ENCODE measurements at places on chromosomes 12 and 14.

DNA sequence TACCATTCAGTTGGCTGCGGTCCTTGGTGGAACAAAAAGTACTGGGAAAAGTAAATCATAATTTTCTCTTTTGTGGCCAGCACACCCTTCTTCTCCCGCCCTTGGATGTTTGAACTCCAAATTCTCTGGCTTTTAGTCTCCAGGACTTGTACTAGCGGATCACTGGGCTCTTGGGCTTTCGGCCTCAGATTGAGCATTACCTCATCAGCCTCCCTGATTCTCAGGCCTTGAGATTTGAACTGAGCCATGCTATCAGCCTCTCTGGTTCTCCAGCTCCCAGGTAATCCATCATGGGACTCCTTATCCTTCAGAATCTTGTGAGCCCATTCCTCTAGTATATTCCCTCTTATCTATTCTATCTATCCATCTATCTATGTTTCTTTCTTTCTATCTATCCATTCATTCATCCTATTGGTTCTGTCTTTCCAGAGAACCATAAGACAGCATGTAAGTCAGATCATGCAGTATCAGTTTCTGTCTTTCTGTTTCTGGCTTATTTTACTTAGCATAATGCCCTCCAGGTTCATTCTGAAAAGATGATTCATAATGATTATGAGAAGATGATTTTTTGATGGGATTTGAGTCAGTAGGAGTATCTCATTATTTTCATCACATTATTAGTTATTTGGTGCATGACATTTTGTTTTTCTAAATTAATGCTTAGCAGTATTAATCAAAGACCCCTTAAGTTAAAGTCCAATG is 814.9 kb downstream of the LRFN5 start:
- no peak for DNase-seq

DNA sequence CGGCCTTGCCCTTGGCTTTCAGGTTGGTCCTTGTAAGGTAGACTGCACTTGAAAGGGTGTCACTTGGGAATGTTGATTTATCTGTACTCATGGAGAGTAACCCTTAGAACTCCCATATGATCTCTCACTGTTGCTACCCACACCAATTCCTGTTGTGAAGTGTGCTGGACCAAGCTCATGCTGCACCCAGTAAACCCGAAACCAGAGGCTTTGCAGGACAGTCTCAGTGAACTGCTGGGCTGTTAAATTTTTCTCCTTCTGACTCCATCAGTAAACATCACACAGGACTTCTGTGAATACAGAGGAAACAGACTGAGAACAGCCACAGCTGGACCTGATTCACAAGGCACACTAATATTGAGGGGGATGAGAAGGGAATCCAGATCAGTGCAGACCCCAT is 783.0 kb downstream of the TMEM121 start:
- DNase-seq, result no peak

DNA sequence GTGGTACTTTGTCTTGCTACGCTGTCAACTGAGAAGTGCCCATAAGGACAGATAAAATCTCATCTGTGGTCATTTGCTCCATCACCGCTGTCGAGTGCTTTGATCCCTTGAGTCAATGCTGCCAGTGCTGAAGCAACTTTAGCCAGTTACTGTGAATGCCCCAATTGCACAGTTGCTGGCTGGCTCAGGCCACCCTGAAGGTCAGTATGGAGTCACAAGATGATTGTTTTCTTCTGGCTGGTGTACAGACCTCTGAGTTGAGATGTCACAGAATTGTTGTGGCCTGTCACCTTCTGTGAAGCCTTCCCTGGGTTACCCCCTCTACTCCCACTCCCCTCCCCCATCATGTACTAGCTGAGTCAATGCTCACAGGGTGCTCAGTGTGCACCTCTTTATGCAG is 92.9 kb downstream of the PELI2 start:
- no peak for DNase-seq

GRCh38 chr14:100065942-100066574 is 836 bp downstream of the EVL start:
- no peak for DNase-seq

DNA sequence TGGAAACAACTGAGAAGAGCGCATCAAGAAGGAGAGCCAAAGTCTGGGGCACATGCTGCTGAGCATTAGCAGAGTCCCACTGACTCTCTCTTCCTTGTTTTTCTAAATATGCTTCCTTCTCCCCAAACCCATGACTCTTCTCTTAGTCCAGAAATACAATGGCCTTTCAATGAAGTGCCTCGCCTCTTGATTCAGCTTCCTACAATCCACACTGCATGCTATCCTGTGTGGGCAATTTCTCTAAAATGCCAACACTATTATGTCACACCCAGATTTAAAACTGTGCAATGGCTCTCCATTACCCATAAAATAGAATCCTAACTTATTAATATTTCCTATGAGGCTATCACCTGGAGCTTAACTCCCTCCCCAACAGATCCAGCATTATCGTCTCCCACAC is 198.6 kb downstream of the RPAP3 start:
- no peak for DNase-seq

- no peak for DNase-seq
These were observed 2.8 kb downstream of the KIF21A start for GRCh38 chr12:39440101-39440500.

- no peak for DNase-seq
These were observed 5.9 kb upstream of the ORAI1 start for GRCh38 chr12:121620333-121620891.

- no peak for DNase-seq
These were observed 319.8 kb downstream of the ZFP36L1 start for GRCh38 chr14:68473069-68473468.

GRCh38 chr12:50545213-50545612 is 40.4 kb downstream of the DIP2B start:
- no peak for DNase-seq

All from posterior cingulate gyrus (tissue), 11 donors.